ENCODE measurements at places on chromosomes 3 and 15.
A peak's percentile ranks its signal among the peaks of the same experiment; 100 is the strongest.

- DNase-seq, result peak; percentile 77
Observed at GRCh38 chr3:41960826-41961750, 815 bp downstream of the ULK4 start.

GRCh38 chr3:39419742-39420315 is 13.3 kb downstream of the RPSA start:
- no peak for DNase-seq

DNA sequence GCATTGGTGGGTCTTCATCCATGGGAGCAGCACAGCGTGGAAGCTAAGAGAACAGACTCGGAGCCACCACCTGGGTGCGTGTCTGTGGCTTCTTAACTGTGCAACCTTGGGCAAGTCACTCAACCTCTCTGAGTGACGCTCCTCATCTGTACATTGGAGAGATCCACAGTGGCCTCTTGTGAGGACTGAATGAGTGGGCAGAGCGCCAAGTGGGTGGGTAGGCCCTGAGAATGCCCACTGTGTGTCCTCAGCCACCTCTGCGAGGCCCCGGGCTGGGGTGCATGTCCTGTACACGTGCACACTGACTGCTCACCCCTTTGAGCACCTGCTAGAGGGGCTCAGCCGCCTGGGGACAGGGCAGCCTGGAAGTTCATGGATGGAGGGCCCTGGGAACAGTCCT is 99.6 kb upstream of the PRR23E start:
- DNase-seq, result no peak

GRCh38 chr3:71433631-71434030 is 149.9 kb downstream of the FOXP1 start:
- no peak for DNase-seq

DNA sequence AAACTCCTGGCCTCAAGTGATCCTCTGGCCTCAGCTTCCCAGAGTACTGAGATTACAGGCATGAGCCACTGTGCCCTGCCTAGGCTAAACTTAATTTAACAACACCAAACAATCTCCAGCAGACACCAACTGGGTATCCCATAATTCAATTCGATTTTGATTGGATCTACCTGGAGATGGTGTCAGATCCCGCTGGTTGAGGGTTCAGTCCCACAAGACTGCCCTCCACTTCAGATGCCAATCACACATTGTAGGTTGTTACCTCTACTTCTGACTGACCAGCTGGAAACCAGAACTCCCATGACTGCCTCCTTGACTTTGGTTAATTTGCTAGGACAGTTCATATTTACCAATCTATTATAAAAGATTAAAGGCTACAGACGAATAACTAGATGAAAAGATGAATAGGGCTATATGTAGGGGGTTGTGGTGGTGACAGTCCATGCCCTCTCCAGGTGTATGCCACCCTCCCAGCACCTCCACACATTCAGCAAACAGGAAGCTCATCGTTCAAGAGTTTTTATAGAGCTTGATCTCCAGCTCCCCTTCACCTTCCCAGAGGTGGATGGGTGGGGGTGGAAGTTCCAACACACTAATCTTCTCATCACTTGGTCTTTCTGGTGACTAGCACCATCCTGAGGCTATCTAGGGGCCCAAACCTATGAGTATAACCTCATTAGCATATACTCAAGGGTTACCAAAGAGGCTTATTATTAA is 9.3 kb downstream of the B2M start:
- no peak for DNase-seq

GRCh38 chr3:175502155-175502554 is 643.0 kb downstream of the NAALADL2 start:
- DNase-seq, result no peak

DNA sequence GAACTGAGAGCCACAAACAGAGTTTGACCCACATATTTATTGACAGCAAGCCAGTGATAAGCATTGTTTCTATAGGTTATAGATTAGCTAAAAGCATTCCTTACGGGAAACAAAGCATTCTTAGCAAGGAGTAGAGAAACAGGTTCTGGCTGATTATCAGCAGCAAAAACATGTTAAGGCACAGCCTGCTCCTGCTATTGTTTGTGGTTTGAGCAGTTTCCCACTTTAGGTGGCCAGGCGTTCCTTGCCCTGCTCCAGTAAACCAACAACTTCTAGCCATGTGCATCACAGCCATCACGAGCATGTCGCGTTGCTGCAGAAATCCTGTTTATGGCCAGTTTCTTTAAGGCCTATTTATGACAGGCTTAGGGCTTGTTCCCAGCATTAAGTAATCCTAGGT is 44.7 kb upstream of the C2CD4B start:
- DNase-seq, result no peak

DNA sequence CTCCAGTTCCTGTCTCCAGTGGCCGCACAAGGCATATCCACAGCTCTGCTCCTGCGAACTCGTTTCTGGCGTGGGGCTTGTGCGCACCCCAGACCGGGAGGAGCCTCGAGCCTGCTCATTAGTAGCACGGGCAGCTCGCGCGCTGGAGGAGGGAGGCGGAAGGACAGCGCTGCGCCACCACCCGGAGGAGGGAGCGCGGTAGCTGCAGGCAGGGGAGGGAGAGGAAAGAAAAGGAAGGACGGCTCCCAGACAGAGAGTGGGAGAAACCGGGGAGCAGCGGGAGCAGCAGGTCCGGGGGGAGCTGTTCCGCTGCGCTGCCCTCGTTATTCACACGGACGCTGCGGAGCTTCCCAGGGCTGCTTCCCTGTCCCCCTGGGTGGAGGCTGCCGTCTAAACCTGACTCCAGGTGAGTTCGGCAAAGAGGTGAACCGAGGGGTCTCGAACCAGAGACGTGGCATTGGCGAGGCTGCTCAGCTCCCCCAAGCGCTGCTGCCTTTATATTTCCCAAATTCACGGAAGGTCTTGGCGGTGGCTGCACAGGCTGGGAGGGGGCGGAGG is 121.3 kb upstream of the ZNF717 start:
- DNase-seq, result no peak

DNA sequence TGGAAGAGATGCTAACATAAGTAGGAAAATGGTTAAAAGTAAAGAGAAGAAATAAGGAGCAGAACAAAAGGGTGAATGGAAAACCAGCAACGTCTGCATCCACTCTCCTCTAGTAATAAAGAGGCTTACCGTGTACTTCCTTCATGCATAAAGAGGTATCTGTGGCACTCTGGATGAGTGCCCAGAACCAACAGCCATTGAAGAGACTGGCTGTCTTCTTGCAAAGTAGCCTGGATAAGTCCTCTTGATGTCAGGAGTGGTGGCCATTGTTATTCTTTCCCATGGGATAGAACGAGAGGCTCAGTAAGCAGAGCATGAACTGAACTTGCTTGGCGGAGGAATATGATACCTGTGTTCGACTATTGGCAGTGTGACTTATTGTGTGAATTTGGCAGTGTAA is 186.2 kb upstream of the RASGRP1 start:
- no peak for DNase-seq

- no peak for DNase-seq
Observed at GRCh38 chr15:36415643-36416042, 163.8 kb upstream of the CDIN1 start.

DNA sequence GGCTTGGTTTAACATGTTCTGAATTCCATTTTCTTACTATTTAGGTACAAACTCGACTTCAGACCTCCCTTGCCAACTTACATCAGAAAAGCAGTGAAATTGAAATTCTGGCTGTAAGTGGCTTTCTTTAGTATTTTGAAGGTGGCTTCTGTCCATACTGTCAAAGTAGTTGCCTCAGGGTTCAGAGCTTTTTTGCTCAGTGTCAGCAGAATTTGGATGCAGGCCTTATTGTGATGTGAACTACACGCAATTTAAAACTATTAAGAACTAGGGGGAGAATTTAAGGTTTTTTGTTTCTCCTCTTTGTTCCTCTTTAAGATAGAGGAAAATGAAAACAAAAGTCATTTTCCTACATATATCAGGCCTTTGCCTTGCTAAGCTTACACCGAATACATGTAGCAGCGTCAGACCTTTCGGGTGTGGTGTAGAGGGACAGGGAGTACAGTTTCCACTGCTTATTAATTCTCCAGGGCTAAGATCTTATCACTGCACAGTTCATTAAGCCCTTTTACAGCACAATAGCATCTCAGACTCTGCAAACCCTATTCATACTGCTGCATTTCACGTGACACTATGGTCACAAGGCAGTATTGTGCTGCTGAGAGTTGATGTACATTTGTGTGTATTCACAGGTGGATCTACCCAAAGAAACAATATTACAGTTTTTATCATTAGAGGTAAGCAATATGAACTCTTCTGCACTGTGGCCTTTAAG is 6.7 kb downstream of the SRP14 start:
- no peak for DNase-seq

DNA sequence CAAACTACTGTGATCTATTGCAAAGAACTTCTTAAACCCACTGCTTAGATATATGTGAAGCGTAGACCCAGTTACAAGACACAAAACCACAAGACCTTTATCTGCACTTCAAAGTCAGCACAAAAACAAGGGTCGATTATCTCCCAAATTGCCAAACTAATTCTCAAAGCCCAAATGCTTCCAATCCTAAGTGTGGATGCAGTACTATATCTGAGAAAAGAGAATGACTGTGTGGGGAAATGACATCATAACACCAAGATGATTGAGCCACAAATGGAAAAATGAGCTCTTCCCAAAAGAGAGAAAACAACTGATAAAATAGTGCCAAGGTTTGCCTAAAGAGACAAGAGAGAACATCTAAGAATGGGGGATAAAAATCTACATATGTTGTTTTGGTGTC is 86.2 kb downstream of the MEIS2 start:
- no peak for DNase-seq

DNA sequence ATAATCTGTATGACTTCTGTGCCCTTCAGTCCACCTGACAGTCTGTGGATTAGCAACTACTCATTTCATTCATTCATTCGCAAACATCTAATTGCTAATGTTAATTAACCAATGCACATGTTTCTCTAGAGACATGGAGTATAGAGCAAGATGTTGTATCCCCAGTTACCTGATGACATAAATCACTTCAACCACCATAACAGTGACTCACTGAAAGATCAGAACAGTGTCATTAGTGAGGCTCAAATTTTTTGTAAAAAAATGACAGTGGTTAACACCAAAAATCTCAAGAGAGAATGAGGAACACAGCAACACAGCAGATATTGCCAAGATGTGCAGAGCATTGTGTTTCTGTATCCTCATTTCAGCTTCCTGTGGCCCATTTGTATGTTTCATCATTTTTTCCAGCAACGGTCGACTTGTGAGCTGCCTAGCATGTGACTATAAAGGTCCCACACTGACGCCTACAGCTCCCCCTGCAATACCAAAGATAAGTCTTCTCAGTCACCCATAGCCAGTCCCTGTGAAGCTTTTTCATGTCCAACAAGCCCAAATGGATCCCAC is 3.7 kb upstream of the PLD1 start:
- no peak for DNase-seq
